ENCODE measurements at places on chromosomes 3 and 15. TPM values are rescaled to one million over a fixed set of nuclear protein-coding genes. Genes with fewer than 3 reads are reported as not detected.

The KCNH8 gene
- not detected for polyA plus RNA-seq

The CCDC54 gene
- not detected for polyA plus RNA-seq

GRCh38 chr15:83283138-83283812 is 1.2 kb downstream of the BNC1 start:
- peak; percentile 66 for DNase-seq

DNA sequence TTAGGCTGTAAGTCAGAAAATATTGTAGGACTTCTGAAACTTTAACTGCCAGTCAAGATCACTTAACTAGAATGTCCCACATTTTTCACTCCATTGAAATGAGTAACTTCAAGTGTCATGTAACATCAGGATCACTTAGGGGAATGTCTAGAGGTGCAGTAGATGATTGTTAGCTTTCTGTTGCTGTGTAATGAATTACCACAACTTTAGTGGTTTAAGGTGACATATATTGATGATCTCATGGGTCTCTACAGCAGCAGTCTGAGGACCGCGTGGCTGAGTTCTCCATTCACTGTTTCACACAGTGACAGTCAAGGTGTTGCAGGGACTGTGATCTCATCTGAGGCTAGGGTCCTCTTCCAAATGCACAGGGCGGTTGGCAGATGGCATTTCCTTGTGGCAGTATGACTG is 82.7 kb downstream of the SLC25A26 start:
- DNase-seq: peak; percentile 27

The NMB gene
- polyA plus RNA-seq: 19.7 TPM

The STARD5 gene
- 3.2 TPM for polyA plus RNA-seq

The SATB1 gene
- 6.2 TPM for polyA plus RNA-seq

The LIPH gene
- polyA plus RNA-seq: 3.2 TPM

- DNase-seq: no peak
Measured at GRCh38 chr15:64343222-64343621, 12.8 kb downstream of the CSNK1G1 start.

GRCh38 chr3:41794748-41795589 is 166.9 kb downstream of the ULK4 start:
- DNase-seq: no peak

DNA sequence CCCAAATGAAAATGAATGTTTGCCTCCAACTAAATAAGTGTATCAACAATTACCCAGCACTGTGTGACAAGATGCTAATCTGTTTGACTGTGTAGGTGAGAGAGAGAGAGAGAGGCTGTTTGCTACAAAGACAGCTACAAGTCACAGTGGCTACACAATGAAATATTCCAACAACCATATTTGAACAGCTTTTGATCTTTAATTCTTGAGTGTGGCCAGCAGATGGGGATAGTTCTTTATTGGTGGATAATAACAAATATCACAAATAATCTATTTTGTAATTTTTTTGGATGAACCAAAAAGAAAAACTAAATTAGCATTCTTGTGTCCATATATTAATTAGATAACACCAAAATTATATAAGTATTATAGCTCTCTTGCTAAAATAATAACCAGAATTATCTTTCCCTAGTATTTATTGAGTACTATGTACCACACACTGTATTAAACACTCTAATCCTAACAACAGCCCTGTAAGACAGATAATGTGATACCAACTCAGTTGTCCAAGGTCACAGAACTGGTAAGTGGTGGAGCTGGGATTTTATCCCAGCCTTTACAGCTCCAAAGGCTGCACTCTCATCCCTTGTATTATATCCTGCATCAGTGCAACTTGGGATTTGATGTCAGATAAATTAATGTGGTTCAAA is 61.9 kb upstream of the C3orf80 start:
- no peak for DNase-seq

DNA sequence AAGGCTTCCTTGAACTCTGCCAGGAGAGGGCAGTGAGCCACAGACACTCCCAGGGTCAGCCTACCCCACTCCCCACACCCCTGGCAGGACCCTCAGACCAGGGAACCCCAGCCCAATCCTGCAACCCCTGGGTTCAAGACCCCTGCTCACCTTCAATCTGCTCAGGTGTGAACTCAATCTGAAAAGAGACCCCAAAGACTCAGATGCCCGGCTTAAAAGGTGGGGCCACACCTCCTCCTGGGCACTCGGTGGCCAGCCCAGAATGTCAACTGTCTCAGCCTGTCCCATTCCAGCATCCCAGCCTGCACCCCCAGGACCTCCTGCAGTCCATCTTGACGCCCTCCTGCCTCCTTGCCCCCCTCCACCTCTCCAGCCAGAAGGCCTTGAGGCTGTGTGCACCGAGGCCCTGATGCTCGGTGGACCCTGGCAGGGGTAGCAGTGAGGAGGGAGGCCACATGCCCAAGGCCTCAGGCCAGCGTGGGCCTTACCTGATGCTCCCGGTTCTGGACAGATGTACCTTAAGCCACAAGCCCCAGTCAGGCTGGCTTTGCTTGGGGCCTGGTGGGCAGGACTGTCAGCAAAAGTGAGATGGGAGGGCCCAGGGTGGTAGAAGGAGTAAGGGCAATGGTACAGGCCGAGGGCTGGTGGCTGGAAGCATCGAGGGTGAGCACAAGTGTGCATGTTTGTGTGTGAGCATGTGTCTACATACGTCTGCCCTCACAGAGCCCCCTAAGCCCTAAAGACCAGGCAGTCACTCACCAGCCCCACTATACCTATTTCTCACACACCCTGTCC is 2.2 kb downstream of the MYL3 start:
- peak; percentile 34 for DNase-seq

The LRRC31 gene
- polyA plus RNA-seq: not detected

DNA sequence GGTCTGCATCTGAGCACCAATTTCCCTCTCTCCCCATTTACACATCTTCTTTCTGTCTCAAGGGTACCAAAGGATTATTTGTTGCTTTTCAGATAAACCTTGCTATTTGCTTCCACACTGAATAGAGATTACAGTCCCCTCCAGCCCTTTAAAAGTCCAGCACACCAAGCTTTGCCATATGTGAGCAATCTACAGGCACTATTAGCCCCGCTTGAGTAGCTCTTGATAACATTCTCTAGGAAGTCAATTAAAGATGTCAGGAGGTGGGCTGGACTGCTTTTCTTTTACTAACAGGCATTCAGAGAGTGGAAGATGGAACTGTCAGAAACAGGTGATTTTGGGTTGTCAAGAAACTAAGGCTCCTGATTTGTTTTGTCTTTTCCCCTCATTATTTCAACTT is 417.0 kb downstream of the ROBO2 start:
- no peak for DNase-seq

DNA sequence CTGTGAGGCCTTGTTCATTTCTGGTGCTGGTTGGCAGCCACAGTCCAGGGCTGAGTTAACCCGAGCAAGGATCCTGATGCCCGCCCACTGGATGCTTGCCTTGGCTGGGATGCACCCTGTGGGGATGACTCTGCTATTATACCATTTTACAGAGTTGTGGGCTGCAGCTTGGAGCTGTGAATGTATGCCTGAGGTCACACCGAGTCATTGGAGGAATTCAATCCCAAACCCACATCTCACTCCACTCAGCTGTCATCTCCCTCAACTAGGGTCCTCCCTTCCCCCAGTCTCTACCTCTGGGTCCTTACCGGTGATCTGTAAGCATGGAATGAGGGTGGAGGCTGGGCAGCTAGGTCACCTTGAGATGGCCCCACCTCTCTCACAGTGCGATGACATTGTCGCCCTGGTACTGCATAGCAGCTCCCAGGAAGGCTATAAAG is 22.1 kb downstream of the MAPKAPK3 start:
- no peak for DNase-seq

The BCHE gene
- 2.8 TPM for polyA plus RNA-seq

DNA sequence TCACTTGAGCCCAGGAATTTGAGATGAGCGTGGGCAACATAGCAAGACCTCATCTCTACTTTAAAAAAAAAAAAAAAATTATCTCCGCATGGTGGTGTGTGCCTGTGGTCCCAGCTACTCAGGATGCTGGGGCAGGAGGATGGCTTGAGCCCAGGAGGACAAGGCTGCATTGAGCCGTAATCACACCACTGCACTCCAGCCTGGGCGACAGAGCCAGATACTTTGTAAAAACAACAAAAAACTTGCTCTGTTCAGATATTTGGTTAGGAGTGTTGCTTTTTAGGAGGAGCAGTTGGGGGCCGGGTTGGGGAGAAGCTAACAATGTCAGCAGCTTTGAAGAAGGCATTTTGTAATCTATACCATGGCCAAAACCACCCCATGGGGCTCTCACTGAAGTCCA is 4.1 kb downstream of the GCNT3 start:
- no peak for DNase-seq

DNA sequence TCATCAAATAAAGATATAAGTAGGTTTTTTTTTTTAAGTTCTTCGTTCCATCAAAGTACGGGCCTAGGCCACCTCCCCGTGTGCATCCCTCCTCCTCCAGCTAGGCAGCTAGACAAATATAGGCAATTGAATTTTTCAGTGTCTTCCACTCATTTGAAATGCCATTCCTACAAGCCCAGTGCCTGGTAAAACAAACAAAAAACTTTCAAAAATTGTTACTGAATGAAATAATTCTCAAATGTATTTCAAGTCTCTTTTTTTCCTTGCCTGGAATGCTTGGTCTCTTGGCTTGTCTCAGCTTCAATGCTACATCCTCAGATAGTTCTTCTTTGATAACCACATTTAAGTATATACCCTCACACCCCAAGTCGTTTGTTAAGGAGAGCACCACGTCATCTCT is 3.8 kb downstream of the EIF2AK4 start:
- DNase-seq: no peak

DNA sequence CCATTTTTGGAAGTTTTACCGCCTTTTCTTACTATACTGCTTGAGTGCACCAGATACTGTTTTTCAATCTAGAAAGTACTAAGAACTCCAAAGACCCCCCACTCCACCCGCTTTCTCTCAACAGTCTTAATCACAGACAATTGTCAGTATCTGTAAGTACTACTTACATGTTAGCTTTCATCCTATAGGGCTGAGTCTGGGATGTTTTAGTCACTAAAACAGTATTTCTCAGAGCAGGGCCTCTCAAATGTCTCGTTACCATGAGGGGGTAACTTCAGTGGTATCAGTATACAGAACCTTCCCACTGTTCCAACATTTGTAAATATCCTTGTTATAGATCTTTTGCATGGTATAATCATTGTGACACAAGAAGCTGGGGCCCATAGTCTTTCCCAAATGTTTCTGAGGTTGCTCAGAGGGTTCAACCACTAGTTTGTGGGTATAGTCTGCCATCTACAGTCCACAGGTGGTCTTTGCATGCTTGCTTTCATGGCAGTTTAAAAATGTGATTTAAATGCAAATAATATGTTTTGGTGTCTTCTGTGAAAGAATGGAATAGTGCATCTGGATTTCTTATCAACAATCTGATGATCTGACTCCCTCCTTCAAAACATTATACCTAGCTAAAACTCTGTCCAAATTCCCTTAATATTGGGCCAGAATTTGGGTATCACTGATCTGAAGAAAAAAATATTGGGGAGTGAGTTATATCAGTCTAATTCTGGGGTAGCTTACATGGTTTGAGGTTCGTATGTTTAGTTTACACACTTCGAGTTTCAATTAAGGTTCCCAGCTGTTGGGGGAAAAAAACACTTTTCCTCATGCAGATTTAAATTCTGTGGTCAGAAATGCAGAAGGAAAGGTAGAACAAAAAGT is 18.0 kb upstream of the DNAJC13 start:
- no peak for DNase-seq
